ENCODE measurements at places on chromosomes 4 and X. TPM values are rescaled to one million over a fixed set of nuclear protein-coding genes. Genes with fewer than 3 reads are reported as not detected.

MAGEA10 gene
- total RNA-seq, result not detected

NUDT11 gene
- 14.0 TPM for total RNA-seq

RNF113A gene
- total RNA-seq, result 20.1 TPM

IDS gene
- total RNA-seq, result 59.5 TPM

FRMD7 gene
- not detected for total RNA-seq

MFSD8 gene
- 12.3 TPM for total RNA-seq

MAOB gene
- total RNA-seq, result 0.56 TPM

FGF5 gene
- total RNA-seq, result 23.8 TPM

SORCS2 gene
- total RNA-seq, result 0.19 TPM

PDGFRA gene
- 295 TPM for total RNA-seq

TRIM60 gene
- total RNA-seq, result not detected
